Heart left ventricle (tissue), 16 donors: ENCODE measurements at places on chromosomes 2 and 18.

- no peak for DNase-seq
Observed at GRCh38 chr2:174730698-174731018, 33.6 kb downstream of the CHRNA1 start.

DNA sequence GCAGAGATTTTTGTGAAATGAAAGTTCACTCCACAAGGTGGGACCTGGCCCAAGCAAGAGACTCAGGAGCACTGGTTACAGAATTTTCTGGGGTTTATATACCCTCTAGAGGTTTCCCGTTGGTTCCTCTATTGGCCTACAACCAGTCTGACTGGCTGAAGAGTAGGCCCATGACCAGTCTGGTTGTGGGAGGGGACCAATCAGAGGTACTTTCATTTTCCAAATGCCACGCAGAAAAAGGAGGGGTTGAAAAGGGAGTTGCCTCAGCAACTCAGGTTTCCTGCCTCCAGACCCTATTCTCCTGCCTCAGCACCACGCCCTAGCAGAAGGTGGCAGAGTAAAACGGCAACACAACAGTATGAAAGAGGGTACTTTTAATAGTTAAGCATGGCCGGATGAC is 98.4 kb downstream of the COLEC12 start:
- no peak for DNase-seq

- no peak for DNase-seq
Observed at GRCh38 chr18:4581966-4582365, 126.9 kb upstream of the DLGAP1 start.

- DNase-seq = no peak
Observed at GRCh38 chr2:28716265-28716865, 35.3 kb upstream of the PPP1CB start.

GRCh38 chr18:50814395-50814794 is 5.4 kb downstream of the MRO start:
- DNase-seq = no peak

DNA sequence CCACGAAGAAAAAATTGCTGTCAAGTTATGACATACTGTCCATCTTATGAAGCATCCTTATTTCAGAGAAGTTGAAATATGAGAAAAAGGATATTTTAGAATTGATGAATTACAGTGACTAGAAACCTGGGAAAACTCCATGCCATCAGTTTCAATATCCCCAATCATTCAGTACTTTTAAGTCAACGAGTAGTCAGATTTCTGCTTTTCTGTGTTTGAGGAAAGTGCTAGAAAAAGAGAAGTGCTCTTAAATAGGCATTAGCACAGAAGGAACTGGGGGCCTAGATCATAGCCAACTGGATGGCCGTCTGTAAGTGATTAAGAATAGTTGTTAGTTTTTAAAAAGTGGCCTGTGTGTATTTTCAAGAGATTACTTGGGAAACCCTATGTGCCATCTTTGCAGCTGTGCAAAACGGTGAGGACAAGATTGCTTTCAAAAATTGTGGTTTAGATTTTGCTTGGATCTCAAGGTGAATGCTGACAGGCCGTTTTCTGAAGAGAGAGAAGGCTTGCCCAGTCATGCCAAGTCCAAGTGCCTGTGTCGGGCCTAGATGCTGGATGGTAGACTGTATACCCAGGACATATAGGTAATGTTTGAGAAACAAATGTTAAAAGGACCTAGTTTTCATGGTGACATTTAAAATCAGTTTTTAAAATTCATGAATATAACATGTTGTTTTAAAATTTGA is 5.1 kb downstream of the NEDD4L start:
- DNase-seq = no peak

- no peak for DNase-seq
Observed at GRCh38 chr2:215793747-215794595, 219.4 kb downstream of the MREG start.

DNA sequence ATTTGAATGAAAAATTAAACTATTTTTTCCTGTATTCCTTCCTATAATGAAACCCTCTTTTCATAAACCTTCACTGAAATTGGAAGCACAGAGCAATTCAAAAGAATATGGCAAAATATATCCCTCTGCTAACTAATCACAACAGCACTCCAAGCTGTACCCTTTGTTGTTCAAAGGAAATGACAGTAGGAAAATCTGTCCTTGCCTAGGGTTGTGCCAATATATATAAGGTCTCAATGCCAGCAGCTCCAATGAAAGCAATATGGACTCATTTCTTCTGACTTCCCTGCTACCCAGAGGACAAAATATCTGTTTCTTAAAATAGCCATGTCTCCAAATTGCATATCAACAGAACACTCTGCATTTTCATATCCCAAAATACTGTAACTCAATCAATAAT is 373.9 kb upstream of the MC4R start:
- no peak for DNase-seq

- DNase-seq = no peak
Observed at GRCh38 chr2:205274801-205275200, 407.5 kb upstream of the NRP2 start.

DNA sequence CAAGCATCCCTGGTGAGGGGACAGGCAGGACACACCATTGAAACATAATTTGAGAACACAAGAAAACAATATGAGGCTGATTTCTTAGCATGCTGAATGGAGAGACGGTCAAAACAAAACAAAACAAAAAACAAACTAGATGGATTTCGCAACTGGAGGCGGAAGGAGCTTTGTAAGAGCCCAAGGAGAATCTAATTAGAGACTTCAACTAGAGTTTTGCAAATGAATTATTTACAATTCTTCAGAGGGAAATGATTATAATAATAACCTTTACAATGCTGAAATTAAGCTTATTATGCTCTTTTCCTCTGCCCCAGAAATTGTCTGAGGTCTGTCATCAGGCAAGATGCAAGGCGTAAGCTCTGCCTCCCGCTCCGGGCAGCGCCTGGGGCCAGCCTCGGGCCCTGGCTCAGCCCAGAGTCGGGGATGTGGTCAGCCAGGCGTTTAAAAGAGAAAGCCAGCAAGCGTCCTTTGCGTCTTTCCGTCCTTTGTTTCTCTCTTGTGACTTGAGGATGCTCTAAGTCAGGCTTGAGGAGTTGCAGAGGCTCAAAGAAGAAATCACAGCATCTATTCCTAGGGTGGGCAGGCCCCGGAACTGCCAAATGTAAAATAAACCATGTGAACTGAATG is 139.6 kb downstream of the TWIST2 start:
- no peak for DNase-seq

- DNase-seq = no peak
Observed at GRCh38 chr18:58714259-58714658, 43.0 kb downstream of the MALT1 start.

- no peak for DNase-seq
Observed at GRCh38 chr2:17036361-17036760, 370.7 kb upstream of the CYRIA start.

- DNase-seq = no peak
Observed at GRCh38 chr2:174544802-174545201, 52.8 kb downstream of the WIPF1 start.

- DNase-seq = no peak
Observed at GRCh38 chr2:98854682-98855081, 81.3 kb downstream of the CRACDL start.

DNA sequence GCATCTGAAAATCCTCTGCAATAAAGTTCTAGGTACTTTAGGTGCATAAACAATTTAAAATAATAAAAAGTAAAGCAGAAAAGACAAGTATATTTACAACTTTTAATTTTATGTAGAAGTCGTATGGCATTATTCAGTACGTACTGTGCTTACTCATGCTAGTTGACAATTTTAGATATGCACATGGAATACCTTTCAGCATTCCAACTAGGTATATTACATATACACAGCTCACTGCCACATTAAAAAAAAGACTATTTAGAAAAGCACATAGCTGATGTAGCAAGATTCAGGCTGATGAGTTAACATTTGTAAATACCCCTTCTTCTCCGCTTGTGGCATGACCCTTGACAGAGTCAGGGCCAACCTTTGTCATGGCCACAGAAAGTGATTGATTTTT is 171.2 kb downstream of the FBXO15 start:
- no peak for DNase-seq
